ENCODE measurements at places on chromosomes 4 and X.

DNA sequence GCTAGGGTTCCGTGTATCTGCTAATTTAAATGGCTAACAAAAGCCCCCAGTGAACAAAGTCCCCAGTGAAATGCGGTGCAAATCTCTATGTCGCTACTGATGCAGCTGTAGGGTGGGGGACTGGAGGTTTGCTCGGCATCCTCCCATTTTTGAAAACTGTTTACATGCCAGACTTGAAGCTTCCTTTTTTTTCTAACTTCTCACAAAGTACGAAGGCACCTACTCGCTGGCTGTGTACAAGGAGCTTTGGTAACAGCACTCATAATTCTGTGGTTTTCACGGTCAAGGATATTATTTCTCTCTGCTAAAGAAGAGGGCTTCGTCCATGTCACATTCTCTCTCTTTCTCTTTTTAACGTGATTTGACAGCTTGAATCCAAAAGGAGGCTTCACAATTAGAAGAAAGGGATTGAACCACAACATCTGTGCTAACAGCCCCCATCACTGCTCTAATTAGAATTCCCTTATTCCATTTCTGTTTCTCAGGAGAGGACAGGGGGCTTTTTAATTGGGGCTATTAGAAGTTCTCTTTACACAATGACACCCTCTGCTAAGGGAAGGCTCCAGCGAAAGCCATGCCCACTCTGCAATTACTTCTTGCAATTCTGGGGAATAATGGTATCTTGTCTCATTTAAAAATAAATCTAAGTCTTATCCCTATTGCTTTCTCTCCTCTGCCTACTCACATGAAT is 46.7 kb downstream of the TMEM156 start:
- DNase-seq = no peak

GRCh38 chrX:23134136-23134535 is 134.4 kb downstream of the DDX53 start:
- DNase-seq = no peak

- no peak for DNase-seq
Observed at GRCh38 chr4:3613967-3614730, 81.9 kb upstream of the LRPAP1 start.

- peak; percentile 64 for DNase-seq
Observed at GRCh38 chrX:65667503-65668376, at the start of gene MSN. Gene MSN, plus strand, starts transcription at chrX:65667654. Its CDS starts 188 bp downstream, at chrX:65667842.

DNA sequence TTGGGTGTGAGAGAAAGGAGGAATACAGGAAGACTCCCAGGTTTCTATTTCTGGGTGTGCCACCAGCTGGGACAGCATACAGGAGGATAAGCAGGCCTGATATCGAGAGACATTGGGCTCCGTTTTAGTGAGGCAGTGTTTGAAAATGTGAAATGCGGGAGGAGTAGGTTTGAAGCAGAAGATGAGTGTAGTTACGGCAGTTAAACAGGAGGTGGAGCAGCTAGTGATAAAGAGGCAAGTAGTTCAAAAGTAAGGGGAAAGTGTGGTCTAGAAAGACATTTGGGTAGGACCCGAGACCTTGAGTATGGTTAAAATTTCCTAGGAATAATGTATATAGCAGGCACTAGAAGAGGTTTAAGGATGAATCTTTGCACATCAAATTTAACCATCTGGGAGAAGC is 42.4 kb downstream of the DCUN1D4 start:
- DNase-seq = peak; percentile 13

GRCh38 chr4:20570981-20571715 is 129.1 kb upstream of the PACRGL start:
- no peak for DNase-seq

GRCh38 chr4:29970626-29971025 is 749.5 kb upstream of the PCDH7 start:
- DNase-seq = no peak

DNA sequence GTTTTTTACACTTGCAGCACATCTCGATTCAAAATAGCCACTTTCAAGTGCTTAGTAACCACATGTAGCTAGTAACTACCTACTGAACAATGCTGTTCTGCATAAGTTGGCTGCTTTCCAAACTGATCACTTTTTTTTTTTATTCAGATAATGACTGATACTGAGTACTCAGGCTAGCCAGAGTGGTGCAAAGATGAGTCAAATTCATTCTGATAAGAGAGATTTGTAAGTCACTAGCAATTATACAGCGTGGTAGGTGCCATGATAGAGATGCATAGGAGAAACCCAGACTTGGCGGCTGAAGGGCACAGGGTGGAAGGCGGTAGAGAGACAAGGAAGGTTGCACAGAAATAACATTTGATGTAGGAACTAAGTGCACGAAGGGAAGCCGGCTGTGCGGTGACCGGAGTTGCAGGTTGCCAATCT is 357 bp upstream of the IGBP1 start:
- no peak for DNase-seq

- no peak for DNase-seq
Observed at GRCh38 chr4:8790749-8791148, 80.9 kb downstream of the HMX1 start.

DNA sequence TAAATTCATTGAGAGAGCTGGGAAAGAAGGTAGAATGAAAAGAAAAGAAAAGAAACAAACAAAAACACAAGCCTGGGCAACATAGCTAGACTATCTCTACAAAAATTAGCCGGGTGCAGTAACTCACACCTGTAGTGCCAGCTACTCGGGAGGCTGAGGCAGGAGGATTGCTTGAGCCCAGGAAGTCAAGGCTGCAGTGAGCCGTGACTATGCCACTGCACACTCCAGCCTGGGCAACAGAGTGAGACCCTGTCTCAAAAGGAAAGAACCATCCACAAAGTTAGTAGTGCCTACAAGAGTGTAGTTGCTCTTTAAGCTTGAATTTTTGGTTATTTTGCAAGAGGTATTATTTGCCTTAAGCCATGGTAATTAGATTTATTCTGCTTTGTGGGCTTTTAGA is 157.7 kb downstream of the CBR4 start:
- no peak for DNase-seq

DNA sequence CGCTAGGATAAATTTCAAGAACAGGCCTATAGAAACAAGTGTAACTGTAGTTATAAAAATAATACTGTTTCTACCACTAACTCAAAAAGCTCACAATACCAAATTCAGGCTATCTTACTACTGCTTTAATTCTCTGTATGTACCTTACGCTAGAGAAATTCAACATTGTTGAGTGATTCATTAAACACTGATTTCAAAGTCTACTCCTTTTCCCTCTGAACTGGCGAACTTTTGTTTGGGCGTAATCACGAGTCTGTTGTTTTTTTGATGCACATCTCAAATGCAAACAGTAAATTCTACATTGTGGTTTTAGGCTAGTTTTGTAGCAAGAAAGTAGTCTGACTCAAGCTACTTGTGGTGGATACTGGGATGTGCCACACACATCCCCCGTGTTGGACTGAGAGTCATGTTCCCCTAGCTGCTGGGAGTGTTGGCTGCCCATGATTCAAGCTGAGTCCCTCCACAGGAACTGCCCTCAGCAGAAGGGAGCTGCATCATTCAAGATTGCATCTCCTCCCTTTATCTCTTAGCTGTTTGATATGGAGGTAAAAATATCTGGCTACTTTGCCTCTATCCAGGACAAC is 406.1 kb downstream of the RAPGEF2 start:
- DNase-seq = no peak

DNA sequence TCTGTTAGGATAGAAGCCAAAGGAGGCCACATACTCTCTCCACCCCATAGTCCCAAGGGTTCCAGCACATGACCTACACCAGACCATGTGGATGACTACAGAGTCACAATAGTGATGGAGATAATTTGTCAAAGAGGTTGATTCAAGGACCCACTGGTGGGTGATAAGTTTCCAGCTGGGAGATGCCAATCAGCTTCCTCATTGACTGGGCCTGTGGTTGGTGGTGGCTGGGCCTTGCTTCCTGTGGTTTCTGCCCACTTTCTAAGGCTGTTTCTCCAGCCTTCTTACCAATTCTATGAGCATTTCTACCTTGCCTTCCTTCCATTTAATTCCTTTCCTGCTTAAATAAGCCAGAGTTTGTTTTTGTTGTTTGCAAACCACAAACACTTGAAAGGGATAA is 95.5 kb upstream of the CPEB2 start:
- DNase-seq = peak; percentile 73

- DNase-seq = no peak
Observed at GRCh38 chr4:84496706-84497503, 2.2 kb downstream of the NKX6-1 start.

DNA sequence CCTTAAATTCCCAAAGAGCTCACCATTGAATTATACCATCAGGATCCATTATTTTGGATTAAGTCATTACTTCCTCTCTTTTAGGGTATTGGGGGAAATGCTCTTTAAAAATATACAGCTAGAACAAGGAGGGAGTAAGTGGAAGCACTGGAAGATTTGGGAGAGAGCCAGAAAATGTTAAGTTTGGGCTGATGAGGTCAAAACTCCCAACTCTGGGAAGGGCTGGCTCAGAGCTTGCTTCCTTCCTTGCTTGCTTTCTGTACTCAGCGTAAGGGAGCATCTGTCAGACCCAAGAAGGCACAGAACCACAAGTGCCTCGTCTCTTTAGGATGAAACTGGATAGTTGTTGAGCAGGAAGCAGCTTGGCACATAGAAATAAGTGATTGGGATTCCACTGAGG is 138.2 kb downstream of the GUCY2F start:
- DNase-seq = no peak

GRCh38 chr4:165398570-165398969 is 19.8 kb downstream of the CPE start:
- no peak for DNase-seq

DNA sequence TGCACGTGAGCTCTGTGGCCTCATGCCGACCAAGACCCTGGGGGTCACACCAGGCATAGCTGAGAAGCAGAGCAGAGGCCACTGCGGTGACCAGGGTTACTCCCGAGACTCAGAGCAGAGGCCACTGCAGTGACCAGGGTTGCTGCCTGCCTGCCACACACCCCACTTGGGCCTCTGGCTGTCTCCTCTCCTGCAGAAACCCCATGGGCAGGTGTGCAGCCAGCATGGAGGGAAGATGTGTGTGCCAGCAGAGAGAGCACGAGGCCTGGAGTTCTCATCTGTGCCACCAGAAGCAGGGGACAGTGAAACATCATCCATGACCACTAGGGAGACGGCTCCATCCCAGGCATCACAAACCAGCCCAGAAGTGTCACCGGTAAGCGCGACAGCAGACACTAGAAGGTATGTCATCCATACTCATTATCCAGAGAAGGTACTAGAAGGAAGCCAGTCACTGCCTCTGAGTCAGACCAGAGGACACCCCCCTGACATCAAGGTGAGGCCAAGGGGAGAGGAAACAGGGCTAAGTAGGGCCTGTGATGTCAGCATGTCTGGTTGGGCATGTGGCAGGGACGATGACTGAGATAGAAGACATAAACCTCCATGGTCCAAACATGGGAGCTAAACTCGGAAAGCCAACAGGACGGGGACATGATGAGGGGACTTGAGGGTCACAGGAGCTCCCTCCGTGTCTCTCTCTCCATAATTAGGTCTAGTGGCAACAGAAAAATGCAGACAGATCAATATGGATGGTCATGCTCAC is 24.2 kb upstream of the SPON2 start:
- DNase-seq = no peak

DNA sequence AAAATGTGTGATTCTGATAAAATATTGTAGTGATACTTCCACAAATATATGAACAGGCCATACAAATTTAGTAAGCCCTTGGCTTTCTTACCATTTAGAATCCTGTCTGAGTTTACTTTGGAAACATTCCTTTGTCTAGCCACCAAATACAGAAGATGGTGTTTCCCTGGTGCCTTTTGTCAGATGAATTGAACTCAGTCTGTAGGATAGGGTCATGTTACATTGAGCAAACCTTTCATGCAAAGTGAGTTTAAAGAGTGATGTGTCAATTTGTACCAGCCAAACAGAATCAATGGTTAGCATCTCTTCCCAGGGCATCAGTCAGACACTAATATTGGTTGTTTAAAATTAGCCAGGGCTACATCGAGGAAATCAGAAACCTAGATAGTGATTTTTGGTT is 1443.4 kb downstream of the ARAP2 start:
- no peak for DNase-seq

DNA sequence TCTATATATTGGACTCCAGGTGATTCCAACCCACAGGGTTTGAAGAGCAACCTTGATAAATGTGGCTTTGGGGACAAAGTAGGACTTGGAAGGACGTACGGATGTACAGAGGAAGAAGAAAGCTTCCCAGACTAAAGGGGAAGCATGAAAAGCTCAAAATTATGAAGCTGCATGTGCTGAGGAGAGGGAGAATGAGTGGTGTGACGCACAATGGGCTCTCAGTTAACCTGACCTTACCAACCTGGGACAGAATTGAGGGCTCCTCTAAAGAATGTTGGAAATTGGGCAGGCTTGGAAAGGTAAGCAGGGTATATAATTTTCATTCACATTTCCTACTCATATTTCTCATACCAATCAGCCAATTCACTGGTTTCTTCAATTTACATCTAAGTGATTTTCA is 10.5 kb upstream of the TIGD2 start:
- DNase-seq = no peak

DNA sequence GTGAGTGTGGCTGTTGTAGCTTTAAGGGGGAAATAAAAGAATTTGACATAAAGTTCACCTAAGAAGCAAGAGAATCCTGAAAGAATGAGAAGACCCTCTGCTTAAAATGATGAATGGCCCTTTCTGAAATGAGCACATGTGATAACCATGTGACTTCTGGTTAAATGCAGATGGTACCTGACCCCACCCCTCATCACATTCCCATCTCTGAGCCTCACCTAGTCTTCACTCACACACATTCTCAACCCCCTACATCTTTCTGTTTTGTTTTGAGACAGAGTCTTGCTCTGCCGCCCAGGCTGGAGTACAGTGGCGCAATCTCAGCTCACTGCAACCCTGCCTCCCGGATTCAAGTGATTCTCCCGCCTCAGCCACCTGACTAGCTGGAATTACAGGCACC is 31.5 kb downstream of the SEPTIN6 start:
- no peak for DNase-seq

DNA sequence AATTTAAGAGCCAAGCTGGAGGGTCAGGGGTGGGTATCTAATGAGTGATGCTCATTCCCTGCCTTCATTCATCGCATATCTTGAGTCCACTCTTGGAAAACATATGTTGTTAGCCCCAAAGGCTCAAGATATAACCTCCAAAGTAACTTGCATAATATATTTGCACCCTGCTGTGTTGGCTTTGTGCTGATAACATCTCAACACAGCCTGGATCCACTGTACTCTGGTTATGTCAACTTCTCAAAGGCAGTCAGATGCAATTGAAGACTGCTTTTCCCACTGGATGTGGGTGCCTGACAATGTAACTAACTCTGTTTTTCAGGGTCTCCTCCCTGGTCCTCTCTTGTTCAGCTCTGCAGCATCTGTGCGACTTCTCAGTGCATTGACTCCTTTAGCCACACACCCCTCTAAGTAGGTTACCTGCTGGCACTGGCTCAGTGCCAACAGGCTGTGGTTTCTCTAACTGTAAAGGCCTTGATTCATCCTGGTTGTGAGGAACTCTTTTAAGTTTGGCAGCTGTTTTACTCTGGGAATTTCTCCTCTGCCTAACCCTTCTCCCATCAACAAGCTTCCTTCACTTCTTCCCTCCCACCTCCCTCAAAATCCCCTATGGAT is 28.1 kb downstream of the SLC16A2 start:
- DNase-seq = no peak

Data from GDM1 (cell line).